ENCODE measurements at places on chromosomes 13 and 19.

- DNase-seq, result no peak
These were observed 3.9 kb downstream of the LACC1 start for GRCh38 chr13:43883631-43884030.

GRCh38 chr19:46722421-46723022 is 5.6 kb upstream of the PRKD2 start:
- no peak for DNase-seq

DNA sequence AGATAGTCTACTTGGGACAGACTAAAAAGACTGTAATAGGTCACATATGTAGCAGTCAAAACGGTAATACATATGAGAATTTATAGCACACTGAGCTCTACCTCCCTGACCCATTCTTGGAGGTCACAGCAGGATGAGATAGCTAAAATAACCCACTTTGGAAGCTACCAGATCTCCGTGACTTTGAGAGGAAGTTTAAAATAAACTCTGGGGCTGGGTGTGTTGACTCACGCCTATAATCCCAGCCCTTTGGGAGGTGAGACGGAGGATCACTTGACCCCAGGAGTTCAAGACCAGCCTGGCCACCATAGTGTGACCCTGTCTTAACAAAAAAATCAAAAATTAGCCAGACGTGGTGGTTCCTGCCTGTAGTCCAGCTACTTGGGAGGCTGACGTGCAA is 45.3 kb downstream of the DHRS12 start:
- no peak for DNase-seq

GRCh38 chr19:50909240-50910070 is 1.7 kb downstream of the KLK4 start:
- DNase-seq, result no peak

DNA sequence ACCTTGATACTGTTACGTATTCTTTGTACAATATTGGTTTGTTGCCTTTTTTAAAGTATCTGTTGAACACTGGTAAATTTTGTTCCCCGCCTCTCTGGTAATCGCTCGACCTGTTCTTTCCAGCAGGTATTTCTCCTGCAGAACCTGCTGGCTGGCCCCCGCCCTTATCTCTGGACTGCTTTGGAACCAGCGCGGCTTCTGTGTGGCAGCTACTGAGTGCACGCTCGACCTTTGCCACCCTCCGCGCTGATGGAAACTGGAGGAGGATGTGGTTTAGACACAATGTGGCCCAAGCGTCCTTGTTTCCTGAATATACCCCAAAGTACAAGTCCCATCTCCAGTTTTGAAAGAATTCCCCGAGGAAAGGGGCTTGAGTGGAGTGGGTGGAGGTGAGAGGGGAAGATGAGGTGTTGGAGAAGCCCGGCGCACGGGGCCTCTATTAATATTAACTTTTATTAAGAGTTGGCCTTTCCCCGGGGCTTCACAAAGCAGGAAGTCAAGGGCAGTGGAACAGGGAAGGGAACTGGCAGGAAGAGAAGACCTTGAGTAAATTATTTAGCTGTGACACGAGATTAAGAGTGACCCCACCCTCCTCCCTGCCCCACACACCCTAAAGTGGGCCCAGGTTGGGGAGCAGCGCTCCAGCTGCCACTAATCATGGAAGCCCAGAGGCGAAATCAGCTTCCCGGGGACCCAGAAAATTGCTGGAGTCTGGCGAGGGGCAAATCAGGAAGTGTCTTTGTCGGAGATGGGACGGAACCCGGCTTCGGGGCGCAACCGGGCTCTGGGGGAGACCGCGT is 16.0 kb downstream of the CDX2 start:
- no peak for DNase-seq

GRCh38 chr19:48194041-48194843 is 23.8 kb downstream of the ZSWIM9 start:
- no peak for DNase-seq

DNA sequence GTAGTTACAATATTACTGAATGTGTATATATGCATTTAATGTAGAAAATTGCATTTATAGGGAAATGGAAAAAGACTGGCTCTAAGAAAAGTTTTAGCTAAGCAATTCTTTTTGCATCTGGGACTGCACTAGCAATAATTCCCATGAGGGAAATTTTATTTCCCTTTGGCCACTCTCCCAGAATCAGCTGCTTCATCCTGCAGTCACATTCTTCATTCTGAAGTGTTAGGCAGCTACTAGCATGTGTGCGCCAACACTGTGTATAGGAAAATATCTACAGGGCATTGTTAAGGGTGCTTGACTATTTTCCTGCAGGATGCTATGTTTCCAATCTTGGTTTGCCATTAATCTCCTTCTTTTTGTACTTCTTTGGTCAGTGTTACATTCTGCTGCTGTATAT is 312.8 kb upstream of the PCDH20 start:
- no peak for DNase-seq

DNA sequence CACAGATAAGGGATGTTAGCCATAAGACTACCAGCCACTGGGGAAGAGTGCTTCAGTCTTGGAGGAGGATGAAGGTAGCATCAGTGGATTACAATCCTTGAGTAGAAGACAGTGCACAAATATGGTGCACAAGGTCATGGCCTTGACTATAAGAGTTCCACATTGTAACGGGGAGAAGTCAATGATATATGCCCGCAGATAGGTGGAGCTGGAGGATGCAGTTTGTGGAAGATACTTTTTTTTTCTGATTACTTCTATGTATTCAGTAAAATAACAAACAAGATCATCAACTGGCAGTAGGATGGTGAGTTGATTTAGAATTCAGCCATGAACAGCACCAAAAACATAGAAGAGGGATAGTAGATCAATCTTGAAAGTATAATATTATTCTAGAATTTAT is 926.8 kb upstream of the MIR17HG start:
- DNase-seq, result no peak

GRCh38 chr13:110294622-110295021 is 12.3 kb downstream of the COL4A1 start:
- no peak for DNase-seq

GRCh38 chr13:91115776-91116175 is 231.7 kb upstream of the MIR17HG start:
- DNase-seq, result no peak

DNA sequence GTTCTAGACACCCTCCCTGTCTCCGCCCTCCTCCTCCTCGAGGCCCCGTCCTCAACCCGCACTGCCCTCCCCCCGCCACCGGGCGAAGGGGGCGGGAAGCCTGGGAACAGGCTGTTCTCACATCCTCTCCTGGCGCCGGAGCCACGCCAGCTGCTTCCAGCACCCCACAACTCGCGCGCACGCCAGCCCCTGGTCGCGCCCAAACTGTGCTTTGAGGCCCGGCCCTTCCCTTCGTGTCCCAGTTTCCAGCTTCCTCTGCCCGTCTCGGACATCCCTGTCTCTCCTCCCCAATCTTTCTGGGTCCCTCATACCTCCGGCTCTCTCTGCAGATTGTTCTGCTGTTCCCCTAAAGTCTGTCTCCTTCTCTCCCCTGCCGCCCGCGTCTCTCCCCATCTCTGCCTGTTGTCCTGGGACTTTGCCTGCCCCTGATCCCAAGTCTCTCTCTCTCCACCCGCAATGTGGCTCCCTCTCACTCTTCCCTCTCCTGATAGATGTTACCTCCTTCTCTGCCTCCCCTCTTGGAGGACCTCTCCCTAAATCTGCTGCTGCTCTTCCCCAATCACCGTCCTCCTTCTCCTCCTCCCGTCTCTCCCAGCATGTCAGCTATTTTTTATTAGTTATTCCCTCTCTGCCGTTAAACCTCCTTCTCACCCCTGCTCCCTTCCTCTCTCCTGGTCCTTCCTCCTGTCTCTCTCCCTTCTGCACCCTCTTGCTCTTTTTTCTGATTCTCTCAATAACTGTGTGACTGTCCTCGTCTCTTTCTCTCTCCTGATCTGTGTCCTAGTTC is 14.2 kb downstream of the DPF1 start:
- no peak for DNase-seq

DNA sequence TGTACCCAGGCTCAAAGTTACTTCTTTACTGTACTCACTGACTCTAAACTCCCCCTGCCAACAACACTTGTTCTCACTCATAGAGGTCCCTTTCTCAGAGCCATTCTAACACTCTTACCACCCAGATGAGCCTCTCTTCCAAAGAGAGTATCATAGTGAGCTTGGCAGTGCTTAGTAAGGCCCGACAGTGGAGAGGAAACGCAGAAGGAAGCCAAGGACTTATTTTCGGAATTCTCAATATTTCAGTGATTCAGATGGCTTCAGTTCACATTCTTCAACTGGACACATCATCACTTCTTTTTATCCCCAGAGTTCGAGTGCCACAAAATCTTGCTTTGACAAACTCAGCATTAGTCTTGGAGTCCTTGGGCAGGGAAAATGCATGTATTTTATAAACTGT is 285.9 kb downstream of the DNAJC15 start:
- no peak for DNase-seq

DNA sequence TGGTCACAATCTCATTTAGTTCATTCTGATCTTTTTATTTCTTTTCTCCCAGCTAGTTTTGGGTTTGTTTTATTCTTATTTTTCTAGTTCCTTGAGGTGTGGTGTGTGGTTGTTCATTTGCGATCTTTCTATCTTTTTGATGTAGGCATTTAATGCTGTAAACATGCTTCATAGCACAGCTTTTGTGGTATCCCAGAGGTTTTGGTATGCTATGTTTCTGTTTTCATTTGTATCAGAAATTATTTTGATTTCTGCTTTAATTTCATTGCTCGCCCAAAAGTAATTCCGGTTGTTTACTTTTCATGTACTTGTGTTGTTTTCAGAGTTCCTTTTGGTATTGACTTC is 12.6 kb downstream of the DNAJC3 start:
- no peak for DNase-seq

DNA sequence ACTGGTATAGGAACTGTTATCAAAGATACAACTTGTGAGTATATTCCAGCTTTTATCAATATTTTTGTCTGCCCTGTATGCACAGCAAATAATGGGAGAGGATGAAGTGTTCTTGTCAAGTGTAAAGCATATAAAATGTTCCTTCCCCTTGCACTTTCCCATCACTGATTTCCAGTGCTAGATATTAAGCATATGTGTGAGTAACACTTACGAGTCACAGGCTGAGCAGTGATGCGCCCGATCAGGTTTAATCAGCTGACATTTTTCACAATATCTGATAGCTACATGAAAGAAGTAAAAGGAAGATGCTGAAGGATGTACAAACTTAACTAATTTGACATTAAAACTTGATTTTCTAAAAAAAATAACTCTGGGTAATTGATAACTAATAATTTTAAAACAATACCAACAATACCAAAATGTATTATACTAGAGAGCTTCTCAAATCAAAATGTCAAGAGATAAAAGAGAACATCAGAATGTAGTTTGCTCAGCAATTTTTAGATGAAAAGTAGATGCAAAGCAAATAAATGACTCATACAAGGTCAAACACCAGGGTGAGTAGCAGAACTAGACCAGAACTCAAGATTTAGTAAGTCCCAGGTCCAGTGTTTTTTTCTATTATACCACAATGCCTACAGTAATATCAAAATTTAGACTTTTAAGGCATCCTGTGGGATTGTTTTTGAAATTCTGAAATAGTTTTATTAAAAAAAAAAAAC is 56.4 kb downstream of the ZDHHC20 start:
- no peak for DNase-seq

DNA sequence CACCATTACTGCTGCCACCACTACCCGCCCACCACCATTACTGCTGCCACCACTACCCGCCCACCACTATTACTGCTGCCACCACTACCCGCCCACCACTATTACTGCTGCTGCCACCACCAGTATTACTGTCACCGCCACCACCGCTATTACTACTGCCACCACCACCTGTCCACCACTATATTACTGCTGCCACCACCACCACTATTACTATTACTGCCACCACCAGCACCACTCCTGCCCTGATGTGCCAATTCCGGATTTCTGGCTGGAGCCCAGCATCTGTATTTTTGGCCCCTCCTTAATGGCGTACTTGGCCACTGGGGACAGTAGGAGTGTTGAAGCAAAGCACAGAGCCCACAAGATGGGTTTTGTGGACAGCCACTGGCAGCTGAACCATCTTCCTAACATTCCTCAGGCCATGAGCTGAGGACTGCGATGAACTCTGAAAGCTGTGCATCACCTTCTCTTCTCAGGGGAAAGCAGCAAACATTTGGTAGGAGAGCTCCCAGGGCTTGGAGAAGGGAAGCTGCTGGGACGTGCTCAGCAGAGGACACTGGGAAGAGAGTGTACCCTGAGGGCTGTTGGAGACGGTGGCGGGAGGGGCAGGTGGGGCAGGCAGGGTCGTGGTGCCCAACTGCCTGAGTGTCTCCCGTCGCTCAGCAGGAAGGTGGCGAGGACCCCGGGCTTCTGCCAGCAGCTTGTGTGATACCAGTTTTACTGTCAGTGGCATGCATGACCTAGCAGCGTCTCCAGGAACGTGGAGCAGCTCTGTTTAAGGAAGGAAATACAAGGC is 23.0 kb downstream of the CUL4A start:
- no peak for DNase-seq

DNA sequence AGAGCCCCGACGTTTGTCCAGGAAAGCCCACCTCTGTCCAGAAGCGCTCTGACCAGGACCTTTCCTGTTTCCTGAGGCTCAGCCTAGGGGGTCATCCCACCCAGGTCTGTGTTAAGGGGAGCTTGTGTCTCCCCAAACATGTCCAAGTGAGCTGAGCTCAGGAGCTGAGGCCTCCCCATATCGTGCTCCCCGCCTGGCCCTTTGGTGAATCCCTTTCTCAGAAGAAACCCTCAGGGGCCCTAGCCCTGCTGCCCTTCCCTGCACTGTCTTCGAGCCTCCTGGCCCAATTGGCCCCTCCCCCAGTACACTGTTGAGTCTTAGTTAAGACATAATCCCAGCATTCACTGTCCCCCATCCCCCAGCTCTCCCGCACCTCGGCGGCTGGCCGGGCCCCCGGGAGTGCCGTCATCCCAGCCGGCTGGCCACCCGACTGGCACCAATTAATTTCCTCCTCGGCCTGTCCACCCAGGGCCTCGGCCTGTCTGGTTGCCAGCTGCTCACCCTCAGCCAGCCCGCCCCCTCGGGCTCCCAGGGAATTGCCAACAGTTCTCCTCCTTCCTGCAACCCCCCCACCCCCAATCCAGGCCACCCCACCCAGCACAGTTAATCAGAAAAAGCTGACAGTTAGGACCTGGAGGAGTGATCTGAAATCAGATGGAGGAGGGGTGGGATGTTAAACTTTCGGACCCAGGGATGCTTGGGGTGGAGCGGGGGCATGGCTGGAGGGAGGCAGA is 13.6 kb downstream of the IER2 start:
- DNase-seq, result peak; percentile 35

- no peak for DNase-seq
These were observed 41.5 kb downstream of the NOTCH3 start for GRCh38 chr19:15159251-15159650.

GRCh38 chr19:56699552-56699951 is 28.0 kb upstream of the ZNF835 start:
- no peak for DNase-seq

DNA sequence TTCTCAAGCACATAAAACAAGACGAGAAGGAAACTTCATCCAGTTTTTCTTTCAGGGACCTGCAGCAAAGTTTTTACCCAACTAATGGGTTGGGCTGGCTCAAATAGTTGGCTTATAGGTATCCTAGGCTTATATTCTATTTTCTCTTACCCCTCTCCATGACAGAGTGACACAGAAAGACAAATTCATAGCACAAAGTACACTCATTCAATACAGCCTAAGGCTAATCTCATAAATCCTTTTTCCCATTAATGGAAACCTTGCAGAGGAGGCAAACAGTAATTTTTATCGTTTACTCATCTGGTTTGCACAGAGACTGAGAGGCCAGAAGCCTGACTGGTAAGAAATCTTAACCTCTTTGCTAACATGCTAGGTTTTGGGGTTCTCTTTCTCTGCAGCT is 1589.9 kb downstream of the SLITRK1 start:
- DNase-seq, result no peak

Data from CD4-positive, alpha-beta T cell treated with Interleukin-15 for 1 hour (primary cell).